ENCODE measurements at places on chromosomes 5 and 9.
A peak's percentile ranks its signal among the peaks of the same experiment; 100 is the strongest.

DNA sequence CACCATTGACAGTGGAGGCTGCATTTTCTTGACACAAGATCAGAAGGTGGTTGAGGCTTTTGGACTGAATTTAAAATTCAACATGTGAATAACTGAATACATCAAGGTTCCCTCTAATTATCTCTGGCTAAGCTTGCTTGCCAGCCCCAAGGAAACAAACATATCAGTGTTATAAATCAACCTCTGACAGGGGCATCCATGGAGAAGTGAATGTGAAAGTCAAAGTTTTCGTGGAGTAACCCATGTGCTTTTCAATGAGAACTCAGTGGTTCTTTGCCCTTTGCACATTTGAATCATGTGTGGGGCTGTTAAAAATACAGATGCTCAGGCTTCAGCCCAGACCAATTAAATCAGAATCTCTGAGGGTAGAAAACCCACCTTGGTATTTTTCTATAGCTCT, 128.9 kb downstream of the LRRC70 start:
- H3K36me3 ChIP-seq = no peaks in the 10 kb centered on the region
- no peaks in the 10 kb centered on the region for H3K4me1 ChIP-seq
- no peak overlapping the region for H3K27ac ChIP-seq
- no peak for DNase-seq
- no peaks in the 10 kb centered on the region for H3K27me3 ChIP-seq

DNA sequence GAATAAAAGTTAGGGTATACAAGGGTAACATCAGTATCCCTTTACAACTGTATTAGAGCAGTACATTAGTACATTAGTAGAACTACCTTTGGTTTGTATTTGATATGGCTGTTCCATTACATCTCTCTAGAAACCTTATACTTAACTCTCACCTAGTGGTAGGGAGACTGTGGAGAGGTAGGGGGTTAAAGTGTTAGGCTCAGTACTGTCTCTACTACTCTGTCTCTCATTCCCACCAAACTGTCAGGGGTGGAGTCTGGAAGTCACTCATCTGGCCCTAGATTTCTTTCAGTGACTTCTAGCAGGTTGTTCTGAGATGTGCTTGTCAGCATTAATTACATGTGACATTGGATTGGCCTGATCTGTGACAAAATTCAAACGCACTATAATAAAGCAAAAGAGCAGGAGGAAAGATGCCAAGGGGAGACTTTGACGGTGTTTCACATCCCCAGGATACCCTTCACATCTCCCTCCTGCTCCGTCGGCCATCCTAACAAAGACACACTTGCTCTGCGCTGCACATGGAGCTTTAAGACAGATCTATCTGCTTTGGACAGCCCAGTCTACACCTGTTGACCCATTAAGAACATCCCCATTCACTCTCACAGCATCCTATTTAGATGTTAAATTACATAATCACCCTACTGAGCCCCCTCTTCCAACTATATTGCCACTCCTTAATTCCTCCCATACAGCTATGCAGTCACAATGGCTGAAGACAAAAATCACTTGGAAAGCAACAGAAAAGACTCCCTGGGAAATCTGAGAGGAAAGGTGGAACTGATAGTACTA, 1043.0 kb upstream of the DMAC1 start:
- H3K27me3 ChIP-seq = no peaks in the 10 kb centered on the region
- no peak for DNase-seq
- H3K27ac ChIP-seq = no peak overlapping the region

GRCh38 chr5:36741128-36741527, 134.7 kb downstream of the SLC1A3 start:
- H3K4me1 ChIP-seq = peaks cover 5% of the 10 kb centered on the region
- peaks cover 10% of the 10 kb centered on the region for H3K27me3 ChIP-seq
- H3K27ac ChIP-seq = no peak overlapping the region
- no peaks in the 10 kb centered on the region for H3K36me3 ChIP-seq
- no peak overlapping the region for H3K4me3 ChIP-seq
- no peak for DNase-seq

- no peak overlapping the region for H3K27ac ChIP-seq
- DNase-seq = no peak
- H3K4me1 ChIP-seq = no peaks in the 10 kb centered on the region
- H3K4me3 ChIP-seq = no peak overlapping the region
- H3K27me3 ChIP-seq = no peaks in the 10 kb centered on the region
These were observed 285.9 kb downstream of the ARHGEF28 start for GRCh38 chr5:73911761-73912393.

DNA sequence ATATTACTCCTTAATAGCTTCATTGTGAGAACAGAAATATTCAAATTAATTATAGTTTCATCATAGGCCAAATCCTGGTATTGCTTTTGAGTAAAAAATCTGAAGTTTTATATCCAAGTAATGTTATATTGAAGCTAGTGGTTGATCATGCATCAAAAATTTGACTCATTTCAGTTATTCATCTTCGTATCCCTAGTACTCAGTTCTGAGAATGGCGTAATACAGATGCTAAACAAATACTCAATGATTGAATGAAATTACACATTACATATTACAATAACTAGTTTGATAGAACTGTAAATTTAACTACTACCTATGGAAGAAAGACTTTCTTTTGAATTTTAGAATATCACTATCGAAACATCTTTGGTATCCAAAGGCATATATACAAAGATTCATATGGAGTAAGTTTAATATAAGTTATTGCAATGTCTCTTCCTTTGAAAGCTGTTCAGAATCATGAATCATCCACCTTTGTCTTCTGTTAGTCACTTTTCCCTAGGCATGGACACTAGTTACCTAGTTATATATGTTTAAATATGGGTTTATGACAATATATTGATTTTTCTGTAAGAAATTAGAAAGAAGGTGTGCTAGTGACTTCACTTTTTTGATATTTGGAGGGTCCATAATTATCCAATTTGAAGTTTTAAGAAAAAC, 5.0 kb upstream of the ZNF462 start:
- no peak overlapping the region for H3K4me3 ChIP-seq
- no peaks in the 10 kb centered on the region for H3K27me3 ChIP-seq
- peaks cover 5% of the 10 kb centered on the region for H3K4me1 ChIP-seq
- H3K27ac ChIP-seq = no peak overlapping the region

GRCh38 chr5:158783382-158783781, 316.3 kb downstream of the EBF1 start:
- no peaks in the 10 kb centered on the region for H3K27me3 ChIP-seq
- no peaks in the 10 kb centered on the region for H3K36me3 ChIP-seq
- H3K27ac ChIP-seq = no peak overlapping the region
- no peaks in the 10 kb centered on the region for H3K4me1 ChIP-seq
- H3K4me3 ChIP-seq = no peak overlapping the region

DNA sequence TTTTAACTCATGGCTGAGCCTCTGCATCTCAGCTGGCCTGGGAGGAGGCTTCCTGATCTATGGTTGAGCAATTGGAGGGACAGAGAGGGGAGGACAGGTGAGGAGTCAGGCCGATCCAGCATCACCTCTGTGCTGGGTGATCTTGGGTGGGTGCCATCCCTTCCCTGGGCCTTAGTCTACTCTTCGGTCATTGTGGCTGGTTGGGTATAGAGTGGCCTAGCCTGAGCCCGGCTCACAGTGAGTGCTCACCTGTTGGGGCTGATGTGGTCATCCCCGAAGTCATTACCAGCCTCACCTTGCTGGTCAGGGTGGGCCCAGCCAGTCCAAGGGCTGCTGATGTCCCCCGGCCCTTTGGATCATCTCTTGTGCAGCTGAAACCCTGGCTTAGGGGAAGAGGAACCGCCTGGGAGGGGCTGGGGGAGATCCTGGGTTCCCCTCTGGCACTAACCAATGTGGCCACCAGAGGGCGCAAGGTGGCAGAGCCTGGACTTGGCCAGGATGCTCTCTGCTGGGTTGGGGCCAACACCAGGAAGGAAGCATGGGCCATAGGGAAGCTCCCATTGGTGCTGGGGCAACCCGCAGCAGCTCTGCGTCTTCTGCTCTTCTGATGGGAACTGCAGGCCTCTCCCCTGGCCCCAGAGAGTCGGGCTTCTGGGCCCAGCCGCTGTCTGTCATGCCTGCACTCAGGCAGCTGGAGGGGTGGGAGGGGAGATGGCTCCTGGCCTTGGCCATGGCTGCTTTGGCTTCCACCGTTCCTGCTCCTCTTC, 17.3 kb upstream of the ODF2 start:
- no peak overlapping the region for H3K4me3 ChIP-seq
- no peaks in the 10 kb centered on the region for H3K27me3 ChIP-seq
- H3K36me3 ChIP-seq = no peaks in the 10 kb centered on the region
- H3K27ac ChIP-seq = no peak overlapping the region

DNA sequence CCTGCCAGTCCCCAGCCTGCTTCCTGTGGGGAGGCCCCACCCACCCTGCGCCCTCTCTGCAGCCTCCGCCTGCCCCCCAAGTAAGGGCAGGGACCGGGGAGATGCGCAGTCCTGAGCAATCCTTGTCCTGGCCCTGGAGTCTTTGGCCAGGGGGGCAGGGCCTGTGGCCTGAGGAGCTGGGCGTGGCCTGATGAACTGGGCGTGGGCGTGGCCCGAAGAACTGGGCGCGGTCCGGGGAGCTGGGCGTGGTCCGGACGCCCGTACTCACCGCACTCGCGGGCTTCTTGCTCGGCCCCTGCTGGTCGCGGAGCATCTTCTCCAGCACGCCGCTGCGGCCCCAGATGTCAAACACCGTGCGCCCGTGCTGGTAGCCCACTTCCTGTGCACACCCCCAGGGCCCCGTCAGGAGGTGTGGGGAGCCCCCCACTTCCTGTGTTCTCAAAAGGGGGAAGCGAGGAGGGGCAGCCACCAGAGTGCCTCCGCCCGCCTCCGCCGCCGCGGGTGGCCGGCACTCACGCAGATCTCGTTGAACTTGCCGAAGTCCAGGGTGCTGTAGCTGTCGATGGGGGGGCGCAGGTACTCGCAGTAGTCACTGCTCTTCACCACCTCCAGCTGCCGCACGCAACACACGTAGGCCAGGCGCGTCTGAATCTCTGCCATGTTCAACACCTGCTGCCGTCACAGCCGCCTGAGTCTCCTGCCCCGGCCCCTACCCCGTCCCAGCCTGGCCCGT, 2.7 kb upstream of the NSMF start:
- DNase-seq = peak; percentile 95
- H3K36me3 ChIP-seq = no peaks in the 10 kb centered on the region
- H3K27ac ChIP-seq = peak overlapping the region; percentile 65
- H3K4me1 ChIP-seq = peaks cover 54% of the 10 kb centered on the region

DNA sequence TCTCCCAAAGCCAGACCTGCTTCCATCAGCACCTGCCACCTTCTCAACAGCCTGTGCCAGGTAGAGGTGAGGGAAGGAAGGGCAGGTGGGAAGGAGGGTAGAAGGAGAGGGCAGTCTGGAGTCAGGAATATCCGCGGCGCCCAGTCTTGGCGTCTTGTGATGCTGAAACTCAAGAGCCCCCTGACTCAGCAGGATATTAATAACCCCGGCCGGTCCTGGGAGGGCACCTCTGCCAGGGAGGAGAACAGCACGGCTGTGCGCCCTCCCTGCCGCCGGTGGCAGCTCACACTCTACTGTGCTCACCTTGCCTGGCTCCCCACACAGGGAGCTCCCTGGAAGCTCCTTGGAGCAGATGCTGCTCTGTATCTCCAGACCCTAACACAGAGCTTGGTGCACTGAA, 11.6 kb upstream of the NTNG2 start:
- no peak overlapping the region for H3K4me3 ChIP-seq
- H3K27me3 ChIP-seq = peaks cover 17% of the 10 kb centered on the region
- no peaks in the 10 kb centered on the region for H3K4me1 ChIP-seq
- no peaks in the 10 kb centered on the region for H3K36me3 ChIP-seq

DNA sequence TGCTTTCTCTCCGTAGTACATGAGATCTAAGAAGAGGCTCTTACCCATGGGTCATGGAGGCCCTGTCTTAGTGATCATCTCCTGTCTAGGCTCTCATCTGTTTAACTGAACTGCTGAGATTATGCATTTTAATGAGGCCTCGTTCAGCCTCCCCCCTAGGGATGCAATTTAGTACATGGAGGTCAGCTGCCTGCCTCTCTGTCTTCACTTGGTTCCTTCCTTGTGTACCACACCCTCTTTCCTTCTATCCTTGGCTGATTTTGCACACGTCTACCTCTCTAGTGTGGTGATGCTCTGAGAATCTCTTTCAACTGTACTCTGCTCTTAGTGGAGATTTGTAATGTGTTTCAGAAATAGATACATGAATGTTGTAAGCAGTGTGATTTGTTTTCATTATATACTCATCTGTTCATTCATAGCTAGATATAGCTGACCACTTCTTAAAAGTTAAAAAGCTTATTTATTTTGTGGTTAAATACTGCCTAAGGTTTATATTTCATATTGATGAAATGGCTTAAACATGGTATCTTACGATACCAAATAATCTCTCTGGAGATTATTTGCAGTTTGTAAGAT, 3.5 kb upstream of the ACTBL2 start:
- no peak overlapping the region for H3K4me3 ChIP-seq
- no peaks in the 10 kb centered on the region for H3K36me3 ChIP-seq
- DNase-seq = no peak
- no peaks in the 10 kb centered on the region for H3K27me3 ChIP-seq
- H3K27ac ChIP-seq = no peak overlapping the region

GRCh38 chr5:94658272-94658671, 39.8 kb downstream of the SLF1 start:
- no peak for DNase-seq
- H3K36me3 ChIP-seq = no peaks in the 10 kb centered on the region
- H3K4me3 ChIP-seq = no peak overlapping the region
- no peaks in the 10 kb centered on the region for H3K4me1 ChIP-seq
- H3K27me3 ChIP-seq = no peaks in the 10 kb centered on the region

GRCh38 chr9:136726631-136727191, 14.3 kb downstream of the DIPK1B start:
- peaks cover 28% of the 10 kb centered on the region for H3K4me1 ChIP-seq
- peak overlapping the region; percentile 84 for H3K27ac ChIP-seq
- no peaks in the 10 kb centered on the region for H3K27me3 ChIP-seq
- H3K4me3 ChIP-seq = peak overlapping the region; percentile 98
- no peak for DNase-seq
